Activated T-cell treated with anti-CD3 and anti-CD28 coated beads for 1 hour (primary cell): ENCODE measurements at places on chromosomes 2 and 18.

DNA sequence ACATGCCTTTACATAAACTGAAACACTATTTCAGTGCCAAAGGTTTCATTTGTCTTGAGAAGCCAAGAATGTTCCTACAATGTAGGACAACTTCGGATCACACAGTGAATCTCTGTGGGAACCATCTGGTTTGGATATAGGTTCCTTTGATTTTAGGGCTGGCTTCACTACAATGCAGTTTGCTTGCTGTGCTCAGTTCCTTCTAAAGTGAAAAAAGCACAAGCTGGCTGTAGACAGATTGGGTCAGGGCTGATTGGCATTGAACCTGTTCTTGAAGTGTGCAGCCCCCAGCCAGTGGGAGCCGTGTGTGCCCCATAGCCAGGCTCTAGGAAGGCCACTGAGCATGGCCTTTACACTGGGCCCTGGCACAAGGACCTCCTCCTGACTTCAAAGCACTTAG is 167.9 kb upstream of the HNRNPA3 start:
- no peak for DNase-seq

GRCh38 chr18:40326985-40327384 is 1628.0 kb upstream of the PIK3C3 start:
- no peak for DNase-seq

GRCh38 chr2:2901384-2902345 is 476.0 kb downstream of the EIPR1 start:
- DNase-seq: no peak

GRCh38 chr18:67282796-67283195 is 233.7 kb downstream of the DSEL start:
- no peak for DNase-seq

- no peak for DNase-seq
Observed at GRCh38 chr2:197349699-197350098, 39.1 kb upstream of the ANKRD44 start.
